ENCODE measurements at places on chromosomes 2 and 18. TPM values are rescaled to one million over a fixed set of nuclear protein-coding genes. Genes with fewer than 3 reads are reported as not detected.

- DNase-seq = no peak
- no peak overlapping the region for H3K4me3 ChIP-seq
- H3K27me3 ChIP-seq = no peaks in the 10 kb centered on the region
Observed at GRCh38 chr2:205722283-205722918, 40.1 kb downstream of the NRP2 start.

- H3K36me3 ChIP-seq = peaks cover 40% of the 10 kb centered on the region
- DNase-seq = no peak
Observed at GRCh38 chr2:9873337-9873736, 30.1 kb downstream of the TAF1B start.

GRCh38 chr2:186853951-186854350 lies 5.0 kb upstream of the ZSWIM2 start:
- no peak overlapping the region for H3K27ac ChIP-seq
- peaks cover 13% of the 10 kb centered on the region for H3K27me3 ChIP-seq
- no peaks in the 10 kb centered on the region for H3K36me3 ChIP-seq
- H3K4me3 ChIP-seq = no peak overlapping the region
- DNase-seq = no peak
- H3K4me1 ChIP-seq = peaks cover 7% of the 10 kb centered on the region

DNA sequence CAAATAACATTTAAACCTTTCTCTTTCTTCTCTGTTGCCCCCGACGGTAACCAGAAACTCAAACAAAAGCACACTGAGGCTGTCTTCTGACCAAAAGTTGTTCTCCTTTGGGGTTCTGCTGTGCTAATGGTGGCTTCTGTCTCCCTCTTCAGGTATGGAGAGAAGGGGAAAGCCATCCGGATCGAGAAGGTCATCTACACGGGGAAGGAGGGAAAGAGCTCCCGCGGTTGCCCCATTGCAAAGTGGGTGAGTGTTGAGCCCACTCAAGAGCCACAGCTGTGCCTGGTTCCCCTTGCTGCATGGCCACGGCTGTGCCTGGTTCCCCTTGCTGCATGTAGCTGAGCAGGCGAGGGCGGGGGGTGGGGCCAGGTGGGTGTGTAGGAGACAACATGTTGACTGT lies 67.4 kb downstream of the BOLA3 start:
- H3K27ac ChIP-seq = no peak overlapping the region
- no peaks in the 10 kb centered on the region for H3K27me3 ChIP-seq
- H3K4me1 ChIP-seq = peaks cover 4% of the 10 kb centered on the region
- no peak overlapping the region for H3K4me3 ChIP-seq

DNA sequence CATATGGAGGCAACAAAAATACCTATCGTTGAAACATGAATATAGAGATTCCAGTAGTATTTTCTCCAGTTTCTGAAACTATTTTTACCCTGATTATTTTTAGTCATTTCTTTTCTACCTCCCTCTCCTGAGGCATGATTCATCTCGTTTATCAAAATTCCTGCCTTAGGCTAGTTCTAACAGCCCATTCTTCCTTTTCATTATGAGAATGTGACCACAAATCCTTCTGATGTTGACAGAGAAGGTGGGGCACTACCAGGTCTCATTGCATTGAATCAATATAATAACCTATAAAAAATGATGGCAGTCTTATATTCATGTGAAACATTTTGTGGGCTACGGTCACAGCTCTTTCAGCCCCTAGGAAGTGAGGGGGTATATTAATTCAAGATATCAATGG lies 406.5 kb upstream of the UBE2E3 start:
- no peak overlapping the region for H3K4me3 ChIP-seq
- no peak for DNase-seq
- H3K36me3 ChIP-seq = no peaks in the 10 kb centered on the region
- peaks cover 5% of the 10 kb centered on the region for H3K27me3 ChIP-seq
- H3K4me1 ChIP-seq = no peaks in the 10 kb centered on the region
- H3K27ac ChIP-seq = no peak overlapping the region

GRCh38 chr2:49174750-49175149 lies 20.4 kb upstream of the FSHR start:
- no peak overlapping the region for H3K4me3 ChIP-seq
- H3K27ac ChIP-seq = no peak overlapping the region
- no peaks in the 10 kb centered on the region for H3K36me3 ChIP-seq
- no peak for DNase-seq
- no peaks in the 10 kb centered on the region for H3K4me1 ChIP-seq

GRCh38 chr2:1672738-1673137 lies 71.6 kb downstream of the PXDN start:
- H3K27ac ChIP-seq = no peak overlapping the region
- no peaks in the 10 kb centered on the region for H3K36me3 ChIP-seq
- H3K27me3 ChIP-seq = peaks cover 1% of the 10 kb centered on the region
- no peaks in the 10 kb centered on the region for H3K4me1 ChIP-seq
- H3K4me3 ChIP-seq = no peak overlapping the region

DNA sequence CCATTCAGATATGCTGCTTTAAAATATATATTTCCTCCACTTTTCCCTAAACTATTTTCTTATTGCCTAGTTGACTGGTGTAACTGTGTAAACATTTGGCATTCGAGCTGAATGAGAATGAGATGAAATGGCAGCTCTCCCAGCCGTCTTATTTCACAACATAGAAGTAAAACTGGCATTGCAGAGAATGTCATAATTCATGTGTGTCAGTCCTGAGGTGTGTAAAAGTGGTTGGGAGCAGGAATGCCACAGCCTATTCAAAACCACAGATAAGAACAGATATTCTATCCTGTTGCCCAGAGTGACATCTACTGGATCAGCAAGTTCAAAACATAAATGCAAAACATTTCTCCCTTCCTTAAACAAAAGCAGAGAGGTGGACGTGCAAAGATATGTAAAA lies 565.5 kb upstream of the CHAC2 start:
- no peak overlapping the region for H3K27ac ChIP-seq
- H3K4me1 ChIP-seq = no peaks in the 10 kb centered on the region
- H3K4me3 ChIP-seq = no peak overlapping the region
- no peaks in the 10 kb centered on the region for H3K27me3 ChIP-seq

- no peak overlapping the region for H3K4me3 ChIP-seq
- no peak for DNase-seq
- H3K4me1 ChIP-seq = peaks cover 16% of the 10 kb centered on the region
- H3K27me3 ChIP-seq = no peaks in the 10 kb centered on the region
Observed at GRCh38 chr18:49795612-49796552, 17.5 kb downstream of the ACAA2 start.

DNA sequence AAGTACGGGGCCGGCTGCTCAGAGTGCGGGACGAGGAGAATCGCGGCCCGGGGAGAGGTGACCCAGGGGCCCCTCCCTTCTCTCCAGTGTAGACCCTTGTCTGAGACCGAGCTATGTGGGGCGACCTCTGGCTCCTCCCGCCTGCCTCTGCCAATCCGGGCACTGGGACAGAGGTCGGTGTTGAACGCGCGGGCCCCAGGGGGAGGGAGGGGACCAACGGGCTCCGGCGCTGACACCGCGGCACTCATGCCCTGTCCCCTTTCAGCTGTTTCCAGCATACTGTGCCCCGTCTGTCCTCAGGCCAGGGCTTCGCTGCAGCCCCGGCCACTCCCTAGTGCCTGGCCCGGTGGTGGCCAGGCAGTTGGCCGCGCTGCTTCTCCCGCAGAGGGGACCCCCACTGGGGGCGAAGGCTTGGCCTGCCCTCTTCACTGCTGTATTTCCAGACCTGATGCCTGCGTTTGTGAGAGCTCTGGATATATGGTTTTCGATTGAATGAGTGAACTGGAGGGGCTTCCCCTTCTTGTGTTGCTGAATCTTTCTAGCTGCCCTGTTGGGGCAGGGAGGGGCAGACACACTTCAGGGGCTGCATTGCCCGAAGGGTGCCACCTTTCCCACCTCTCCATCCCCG lies 809 bp downstream of the DBI start:
- peak overlapping the region; percentile 100 for H3K27ac ChIP-seq
- H3K36me3 ChIP-seq = peaks cover 49% of the 10 kb centered on the region
- H3K4me1 ChIP-seq = peaks cover 45% of the 10 kb centered on the region
- peak overlapping the region; percentile 100 for H3K4me3 ChIP-seq

Gene CCDC93
- 24.5 TPM for total RNA-seq

Gene GKN1
- not detected for total RNA-seq

Gene CD8B
- total RNA-seq = 321 TPM

Gene RIT2
- total RNA-seq = not detected

Gene DSG3
- total RNA-seq = not detected

Gene CDH20
- total RNA-seq = not detected

Gene TMEM247
- total RNA-seq = not detected

Gene MEP1B
- not detected for total RNA-seq
